ENCODE measurements at places on chromosomes 12 and 14.

DNA sequence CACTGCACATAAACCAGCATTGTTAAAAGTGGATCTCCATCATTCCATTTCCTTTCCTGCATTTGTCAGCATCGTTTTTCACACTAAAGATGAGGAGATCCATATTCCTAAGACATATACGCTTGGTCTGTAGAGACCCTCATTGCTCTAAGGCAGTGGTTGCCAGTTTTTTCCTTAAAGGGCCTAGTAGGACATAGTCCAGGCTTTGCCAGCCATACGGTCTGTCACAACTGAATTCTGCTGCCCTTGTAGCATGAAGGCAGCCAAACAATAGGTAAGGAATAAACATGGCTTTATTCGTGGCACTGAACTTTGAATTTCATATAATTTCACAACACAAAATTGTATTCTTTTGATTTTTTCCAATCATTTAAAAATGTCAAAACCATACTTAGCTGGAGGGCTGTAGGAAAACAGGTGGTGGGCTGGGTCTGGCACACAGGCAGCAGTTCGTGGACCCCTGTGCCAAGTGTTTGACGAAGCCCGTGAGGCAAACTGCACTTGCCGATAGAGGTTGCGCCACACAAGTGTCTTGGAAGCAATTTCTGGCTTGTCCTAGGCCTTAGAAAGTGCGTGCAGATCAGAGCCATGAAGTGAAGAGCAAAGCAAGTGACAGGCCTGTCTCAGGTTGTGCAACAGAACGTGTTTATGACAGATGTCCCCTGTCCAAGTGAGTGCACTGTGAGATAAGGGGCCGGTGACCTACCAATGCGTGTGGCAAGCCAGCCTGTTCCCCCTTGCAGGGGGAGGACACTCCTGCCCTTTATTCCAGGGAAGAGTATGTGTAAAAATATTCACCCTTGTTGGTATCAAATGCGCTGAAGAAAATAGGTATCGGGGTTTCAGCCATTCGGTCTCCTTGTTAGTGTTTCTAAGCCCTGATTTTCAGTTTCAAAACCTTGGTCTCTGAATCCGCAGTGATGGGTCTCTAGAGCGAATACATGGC, 916 bp upstream of the CHPT1 start:
- peak; percentile 60 for DNase-seq
- no peaks in the 10 kb centered on the region for H3K27me3 ChIP-seq
- peaks cover 53% of the 10 kb centered on the region for H3K4me1 ChIP-seq
- H3K36me3 ChIP-seq = no peaks in the 10 kb centered on the region
- peak overlapping the region; percentile 76 for H3K4me3 ChIP-seq
- H3K27ac ChIP-seq = peak overlapping the region; percentile 97

- H3K36me3 ChIP-seq = no peaks in the 10 kb centered on the region
- H3K27me3 ChIP-seq = no peaks in the 10 kb centered on the region
- no peak overlapping the region for H3K27ac ChIP-seq
- peaks cover 15% of the 10 kb centered on the region for H3K4me1 ChIP-seq
- no peak overlapping the region for H3K4me3 ChIP-seq
These were observed 80.6 kb upstream of the DICER1 start for GRCh38 chr14:95237958-95238340.

DNA sequence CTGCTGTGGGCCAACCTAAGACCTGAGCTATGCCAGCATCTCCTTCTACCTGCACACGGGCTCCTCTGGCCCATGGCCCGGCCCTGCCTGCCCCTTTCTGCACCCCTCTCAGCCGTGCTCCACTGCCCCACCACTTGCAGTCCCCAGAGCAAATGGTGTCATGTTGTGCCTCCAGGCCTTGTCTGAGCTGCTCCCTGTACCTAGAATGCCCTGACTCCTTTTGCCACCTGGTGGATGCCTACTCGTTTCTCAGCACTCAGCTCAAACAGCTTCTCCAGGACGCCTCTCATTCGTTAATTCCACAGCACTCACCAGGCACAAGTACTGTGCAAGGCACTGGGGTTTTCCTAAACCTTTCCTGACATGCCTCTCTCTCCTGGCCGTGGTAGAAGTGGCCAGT, 63.2 kb upstream of the PNMA1 start:
- H3K27ac ChIP-seq = no peak overlapping the region
- no peak for DNase-seq
- H3K4me1 ChIP-seq = peaks cover 13% of the 10 kb centered on the region
- no peaks in the 10 kb centered on the region for H3K36me3 ChIP-seq
- H3K4me3 ChIP-seq = no peak overlapping the region

- H3K36me3 ChIP-seq = no peaks in the 10 kb centered on the region
- peaks cover 77% of the 10 kb centered on the region for H3K4me1 ChIP-seq
- peak; percentile 31 for DNase-seq
- peak overlapping the region; percentile 99 for H3K27ac ChIP-seq
These were observed 41.3 kb upstream of the CTDSP2 start for GRCh38 chr12:57887631-57888408.

DNA sequence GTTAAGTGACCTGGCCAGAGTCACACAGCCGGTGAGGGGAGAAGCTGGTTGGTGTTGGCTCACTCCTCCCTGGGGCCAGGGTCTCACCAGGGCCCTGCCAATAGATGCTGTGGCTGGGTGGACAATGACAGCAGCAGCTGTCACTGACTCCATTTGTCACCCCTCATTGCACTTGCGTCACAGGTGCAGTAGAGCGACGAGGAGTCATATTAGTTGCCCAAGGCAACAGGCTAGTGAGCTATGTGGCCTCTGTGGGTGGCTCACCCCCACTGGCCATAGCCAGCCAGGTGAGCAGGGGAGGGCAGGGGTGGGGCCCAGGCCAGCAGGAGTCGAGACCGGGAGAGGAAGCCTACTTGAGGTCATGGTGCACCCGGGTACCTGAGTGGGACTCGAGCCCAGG, 9.7 kb downstream of the SLC25A47 start:
- H3K27ac ChIP-seq = no peak overlapping the region
- H3K36me3 ChIP-seq = peaks cover 5% of the 10 kb centered on the region
- no peak overlapping the region for H3K4me3 ChIP-seq
- no peaks in the 10 kb centered on the region for H3K4me1 ChIP-seq

GRCh38 chr12:128408669-128409068, 141.7 kb downstream of the TMEM132C start:
- no peak overlapping the region for H3K4me3 ChIP-seq
- H3K4me1 ChIP-seq = no peaks in the 10 kb centered on the region
- no peaks in the 10 kb centered on the region for H3K36me3 ChIP-seq
- H3K27ac ChIP-seq = no peak overlapping the region
- no peak for DNase-seq

DNA sequence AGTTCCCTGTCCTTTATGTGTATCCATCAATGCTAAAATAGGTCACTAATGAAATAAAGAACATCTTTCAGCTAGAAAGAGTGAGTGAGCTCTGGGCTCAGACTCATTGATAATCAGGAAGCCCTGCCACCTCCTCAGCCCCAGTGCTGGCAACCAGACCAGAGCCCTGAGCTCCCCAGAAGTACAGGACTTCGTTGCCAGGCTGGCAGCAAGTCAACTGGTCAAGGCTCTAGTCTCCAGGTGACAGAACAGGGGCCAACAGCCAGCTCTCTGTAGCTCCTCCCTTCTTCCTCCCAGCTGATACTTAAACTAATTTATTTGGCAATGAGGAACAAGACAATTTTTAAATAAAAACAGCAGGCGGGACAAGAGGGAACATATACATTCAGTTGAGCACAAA, 145.3 kb downstream of the EGLN3 start:
- peaks cover 8% of the 10 kb centered on the region for H3K27me3 ChIP-seq
- H3K4me1 ChIP-seq = no peaks in the 10 kb centered on the region
- no peaks in the 10 kb centered on the region for H3K36me3 ChIP-seq

DNA sequence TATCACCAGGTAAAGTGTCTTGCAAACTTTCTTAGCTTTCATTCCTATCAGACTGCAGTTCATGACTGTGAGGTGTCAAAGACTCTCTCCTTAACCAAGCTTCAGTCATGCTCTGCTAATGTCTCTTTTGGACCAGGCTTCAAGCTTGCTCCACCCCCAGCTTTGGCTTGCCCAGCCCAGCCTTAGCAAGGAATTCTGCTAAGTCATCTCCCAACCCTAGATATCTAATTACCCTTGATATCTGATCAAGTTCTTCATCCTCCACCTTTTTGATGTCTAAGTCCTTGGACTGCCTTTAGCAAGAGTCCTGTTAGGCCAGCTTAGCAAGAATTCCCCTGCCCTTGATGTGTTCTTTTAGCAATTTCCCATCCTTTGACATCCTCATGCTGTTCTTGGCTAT, 108.9 kb upstream of the FGD4 start:
- no peaks in the 10 kb centered on the region for H3K4me1 ChIP-seq
- H3K4me3 ChIP-seq = no peak overlapping the region
- H3K27ac ChIP-seq = no peak overlapping the region
- H3K27me3 ChIP-seq = no peaks in the 10 kb centered on the region
- DNase-seq = no peak

DNA sequence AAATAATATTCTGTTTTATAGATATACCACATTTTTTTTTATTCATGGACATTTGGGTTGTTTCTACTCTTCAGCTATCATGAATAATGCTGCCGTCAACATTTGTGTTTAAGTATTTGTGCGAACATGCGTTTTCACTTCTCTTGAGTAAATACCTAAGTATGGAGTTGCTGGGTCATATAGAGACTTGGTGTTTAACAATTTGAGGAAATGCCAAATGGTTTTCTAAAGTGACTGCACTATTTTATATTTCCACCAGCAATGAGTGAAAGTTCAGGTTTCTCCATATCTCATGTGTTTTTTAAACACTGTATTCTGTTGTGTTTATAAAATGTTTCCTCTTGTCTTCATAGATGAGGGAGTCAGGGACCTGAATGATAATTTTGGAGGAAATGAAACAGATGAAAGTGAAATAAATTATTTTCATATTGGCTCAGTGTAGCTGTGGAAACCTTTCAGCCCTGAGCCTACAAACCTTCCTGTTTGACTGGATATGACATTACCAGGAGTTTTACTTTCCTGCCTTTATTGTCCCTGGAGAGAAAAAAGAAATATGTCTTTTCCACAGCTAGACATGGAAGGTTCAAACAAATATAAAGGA, 26.3 kb downstream of the DAAM1 start:
- H3K27me3 ChIP-seq = no peaks in the 10 kb centered on the region
- no peak overlapping the region for H3K4me3 ChIP-seq
- H3K4me1 ChIP-seq = peaks cover 26% of the 10 kb centered on the region
- no peaks in the 10 kb centered on the region for H3K36me3 ChIP-seq
- peak overlapping the region; percentile 61 for H3K27ac ChIP-seq

- peak overlapping the region; percentile 31 for H3K27ac ChIP-seq
- peak; percentile 37 for DNase-seq
- H3K36me3 ChIP-seq = no peaks in the 10 kb centered on the region
- H3K27me3 ChIP-seq = no peaks in the 10 kb centered on the region
- no peak overlapping the region for H3K4me3 ChIP-seq
- H3K4me1 ChIP-seq = peaks cover 17% of the 10 kb centered on the region
These were observed 26.3 kb downstream of the RXYLT1 start for GRCh38 chr12:63805704-63806672.
